Effector CD4-positive, alpha-beta T cell (primary cell): ENCODE measurements at places on chromosomes 3 and 15.

DNA sequence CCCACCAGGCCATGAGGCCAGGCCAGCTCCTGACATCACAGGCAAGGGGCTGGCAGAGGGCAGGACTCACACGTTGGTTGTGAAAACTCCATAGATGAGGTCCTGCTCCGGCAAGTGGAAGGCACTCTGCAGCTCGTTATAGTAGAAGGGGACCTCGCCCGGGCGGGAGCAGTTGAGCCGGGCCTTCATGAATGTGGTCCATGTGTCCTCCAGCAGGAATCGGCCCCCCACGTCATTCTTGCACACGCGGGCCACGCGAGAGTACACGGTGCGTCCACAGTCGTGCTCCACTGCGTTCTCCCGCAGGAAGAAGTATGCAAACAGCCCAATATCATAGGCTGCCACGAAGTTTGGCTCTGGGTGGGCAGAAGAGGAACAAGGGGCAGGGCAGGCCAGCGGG, 101.2 kb downstream of the SEMA5B start:
- no peak for DNase-seq

GRCh38 chr3:155658006-155658405, 86.9 kb downstream of the PLCH1 start:
- DNase-seq = no peak

DNA sequence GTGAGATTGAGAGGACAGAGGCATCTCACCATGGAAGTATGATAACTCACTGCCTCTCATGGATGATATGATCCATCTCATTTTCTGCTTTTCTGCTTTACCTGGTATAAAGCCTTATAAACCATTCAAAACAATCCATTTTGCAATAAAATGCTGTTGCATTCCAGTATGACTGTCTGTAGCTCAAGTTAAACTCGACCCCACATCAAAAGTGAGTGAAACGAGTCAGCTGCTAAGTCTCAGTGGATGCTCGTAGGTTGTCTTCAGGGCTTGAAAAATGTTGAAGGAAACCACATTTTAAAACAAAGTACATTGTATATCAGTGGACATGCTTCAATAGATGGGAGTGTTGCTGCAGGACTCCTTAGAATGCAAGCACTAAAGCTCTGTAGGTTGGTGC, 839.0 kb downstream of the TUSC7 start:
- DNase-seq = no peak

DNA sequence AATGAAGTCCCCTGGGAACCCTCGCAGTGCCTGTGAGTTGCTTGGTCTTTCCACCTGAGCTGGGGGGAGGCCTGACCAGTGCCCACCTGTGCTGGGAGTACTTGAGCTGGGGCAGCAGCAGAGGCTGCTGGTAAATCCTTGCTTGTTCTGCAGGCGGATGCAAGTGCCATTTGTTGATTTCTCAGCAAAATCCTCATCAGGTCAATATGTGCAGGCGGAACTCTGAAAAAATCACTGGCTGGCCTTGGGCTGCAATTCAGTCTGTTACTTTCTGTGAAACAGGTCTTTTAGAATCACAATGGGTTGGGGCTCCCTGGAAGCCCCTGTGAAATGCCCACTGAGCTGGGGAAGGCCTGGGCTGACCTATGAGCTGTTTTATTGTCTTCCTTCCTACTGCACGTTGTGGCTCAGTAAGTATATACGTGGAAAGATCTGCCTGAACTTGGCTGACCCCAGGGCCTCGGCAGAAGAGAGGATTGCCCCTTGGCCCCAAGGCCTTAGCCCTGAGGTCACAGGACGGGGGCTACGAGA, 182.0 kb upstream of the RGMA start:
- DNase-seq = no peak

DNA sequence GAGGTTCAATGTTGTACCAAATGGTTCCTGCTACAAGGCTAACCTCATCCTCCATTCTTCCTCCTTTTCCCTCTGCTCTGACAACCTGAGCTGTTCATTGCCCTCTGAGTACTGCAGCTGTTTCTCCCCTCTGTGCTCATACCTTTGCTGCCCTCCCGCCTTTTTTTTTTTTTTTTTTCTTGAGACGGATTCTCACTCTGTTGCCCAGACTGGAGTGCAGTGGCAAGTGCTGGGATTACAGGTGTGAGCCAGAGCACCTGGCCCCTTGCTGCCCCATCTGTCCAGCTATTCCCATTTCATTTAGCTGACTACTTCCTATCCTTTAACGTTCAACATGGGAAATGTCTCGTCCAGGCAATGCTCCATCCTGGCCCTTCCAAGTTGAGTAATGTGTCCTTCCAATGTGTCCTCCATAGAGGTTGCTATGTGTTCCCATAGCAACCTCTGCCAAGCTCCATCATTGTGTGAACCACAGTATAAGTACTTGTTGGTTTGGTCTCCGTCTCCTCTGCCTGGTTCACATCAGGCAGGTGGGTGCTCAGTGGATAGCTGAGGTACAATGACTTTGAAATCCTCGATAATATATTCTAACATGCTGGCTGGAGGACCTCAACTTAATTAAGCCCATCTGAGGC, 179.9 kb upstream of the ANKRD28 start:
- no peak for DNase-seq

GRCh38 chr3:9310043-9310442, 52.8 kb upstream of the THUMPD3 start:
- no peak for DNase-seq

DNA sequence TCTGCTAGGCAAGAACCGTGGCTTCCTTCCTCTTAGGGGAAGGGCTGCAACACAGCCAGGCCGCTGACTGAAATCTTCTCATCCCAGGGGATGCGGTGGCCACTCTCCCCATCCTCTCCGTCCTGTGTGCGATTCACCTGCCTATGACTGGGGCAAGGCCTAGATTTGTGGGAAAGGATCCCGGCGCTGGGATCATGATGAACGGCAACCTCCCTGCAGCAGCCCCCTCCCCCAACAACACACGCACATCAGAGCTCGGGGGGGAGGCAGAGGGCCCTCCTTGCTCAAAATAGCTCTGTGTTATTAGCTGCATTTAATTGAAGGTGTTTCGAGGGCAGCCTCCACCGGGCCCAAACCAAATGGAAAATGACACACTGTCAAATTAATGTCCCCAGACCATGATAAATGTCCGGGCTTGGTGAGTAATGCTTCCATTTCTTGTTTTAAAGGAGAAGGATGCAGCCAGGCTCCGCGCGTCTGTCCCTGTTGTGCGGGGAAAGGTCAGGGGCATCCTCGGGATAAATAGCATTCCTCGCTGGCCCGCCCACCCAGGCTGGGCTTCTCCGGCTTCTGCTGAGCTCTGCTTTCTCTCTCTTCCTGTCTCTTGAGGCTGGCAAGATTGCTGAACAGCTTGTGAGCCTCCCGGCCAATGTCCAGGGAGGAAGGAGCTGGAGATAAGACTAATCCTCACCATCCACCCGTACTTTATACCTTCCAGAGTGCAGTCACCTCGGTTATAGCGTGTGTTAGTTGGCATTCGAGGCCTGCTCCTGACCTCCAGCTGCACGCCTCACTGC, 56.4 kb upstream of the TLE3 start:
- DNase-seq = no peak

DNA sequence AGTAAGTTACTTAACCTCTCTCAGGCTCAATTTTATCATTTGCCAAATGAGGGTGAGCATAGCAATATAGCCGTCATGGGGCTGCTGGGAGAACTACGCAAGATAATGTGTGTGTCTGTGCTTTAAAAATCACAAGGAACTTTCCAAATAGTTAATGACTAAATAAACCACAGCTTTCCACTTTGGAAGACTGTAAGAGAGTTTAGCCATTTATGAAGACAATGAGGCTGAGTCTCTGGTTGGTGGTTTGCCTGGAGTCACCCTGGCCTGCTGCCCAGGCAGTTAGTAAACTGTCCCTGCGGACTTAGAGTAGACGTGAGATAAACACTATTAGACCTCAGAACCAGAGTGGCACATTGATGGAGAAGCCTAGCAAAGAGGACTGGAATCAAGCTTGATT, 357.7 kb downstream of the CLSTN2 start:
- DNase-seq = no peak

- no peak for DNase-seq
Measured at GRCh38 chr15:80861731-80862170, 82.6 kb downstream of the CEMIP start.

DNA sequence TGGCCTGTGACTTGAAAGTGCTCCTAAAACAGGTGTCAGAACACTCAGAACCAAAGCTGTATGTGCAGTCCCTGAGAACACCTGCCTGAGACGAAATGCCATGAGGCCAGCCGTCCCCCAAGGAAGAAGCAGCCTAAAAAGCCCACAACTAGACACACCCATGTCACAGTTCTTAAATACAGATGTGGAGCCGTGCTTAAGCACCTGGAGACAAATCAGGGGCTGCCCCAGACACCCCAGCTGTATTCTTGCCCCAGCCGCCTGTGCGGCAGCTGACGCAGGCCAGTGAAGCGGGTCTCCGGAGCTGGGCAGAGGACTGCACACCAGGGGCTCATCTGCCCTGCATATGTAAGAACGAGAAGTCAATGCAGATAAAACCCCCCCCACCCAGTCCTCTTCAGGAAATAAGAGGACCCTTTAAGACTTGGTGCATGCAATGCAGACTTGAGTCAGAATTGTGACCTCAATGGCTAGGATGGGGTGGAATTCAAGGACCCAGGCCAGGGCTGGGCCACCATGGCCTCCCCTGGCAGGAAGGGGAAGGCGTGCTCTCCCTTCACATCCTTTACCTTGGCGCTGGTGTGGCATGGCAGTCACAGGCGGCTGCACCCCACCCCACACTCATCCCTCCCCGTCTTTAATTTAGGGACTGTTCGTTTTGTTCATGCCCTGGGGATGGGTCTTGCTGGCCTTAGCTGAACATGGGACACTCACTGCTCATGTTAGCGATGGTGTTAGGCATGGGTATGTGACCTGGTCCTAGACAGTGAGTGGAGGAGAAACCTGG, 27.7 kb upstream of the PLXNA1 start:
- DNase-seq = no peak

- peak; percentile 21 for DNase-seq
Measured at GRCh38 chr15:74725845-74726773, 781 bp upstream of the CYP1A1 start.

GRCh38 chr3:183385698-183386613, 42.5 kb downstream of the MCF2L2 start:
- peak; percentile 35 for DNase-seq

DNA sequence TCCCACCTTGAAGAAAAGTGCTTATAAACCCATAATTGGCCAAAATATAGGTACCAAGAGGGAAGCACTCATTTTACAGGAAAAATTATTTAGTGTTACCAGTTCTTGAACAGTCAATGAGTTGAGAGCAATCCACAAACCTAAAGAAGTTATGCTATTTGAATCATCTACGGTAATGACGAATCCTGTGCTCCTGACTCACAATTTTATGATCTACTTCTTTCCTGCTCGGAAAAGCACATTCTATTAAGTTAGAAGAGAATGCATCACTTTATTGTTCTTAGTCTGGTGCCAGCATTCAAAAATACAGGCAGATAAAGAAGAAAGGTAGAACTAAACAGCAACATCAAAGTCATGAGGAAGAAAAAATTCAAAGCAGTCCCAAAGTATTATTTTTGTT, 33.2 kb downstream of the CHRM5 start:
- no peak for DNase-seq

- no peak for DNase-seq
Measured at GRCh38 chr3:53198256-53198977, 37.4 kb downstream of the PRKCD start.

DNA sequence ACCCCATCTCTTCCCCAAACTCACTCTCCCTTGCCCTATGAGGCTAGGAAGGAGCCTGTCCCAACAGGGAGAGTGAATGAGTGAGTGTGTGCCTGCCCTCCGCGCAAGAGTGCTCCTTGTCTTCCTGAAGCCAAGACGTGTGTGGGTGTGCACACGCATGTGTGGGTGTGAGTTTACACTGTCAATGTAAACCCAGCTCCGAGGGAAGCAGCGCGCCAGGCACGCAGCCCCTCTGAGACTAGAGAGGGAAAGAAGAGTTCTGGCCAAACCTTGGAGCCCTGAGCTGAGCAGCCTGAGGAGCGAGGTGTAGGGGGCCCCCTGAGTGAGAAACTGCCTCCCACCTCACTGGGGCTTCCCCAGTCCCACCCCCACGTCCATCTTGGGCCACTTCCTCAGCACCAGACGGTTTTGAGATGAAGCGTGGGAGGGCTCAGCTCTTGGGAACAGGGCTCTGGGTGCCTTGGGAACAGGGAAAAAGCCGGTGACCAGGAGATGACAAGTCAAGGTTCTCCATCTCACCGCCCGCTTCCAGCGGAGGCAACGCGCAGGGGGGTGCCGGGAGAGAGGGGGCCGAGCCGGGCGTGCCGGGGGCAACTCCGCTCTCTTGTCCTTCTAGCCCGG, 5.1 kb downstream of the MECOM start:
- DNase-seq = no peak
